Fibroblast of skin of left biceps (primary cell): ENCODE measurements at places on chromosomes 11 and 22.
A peak's percentile ranks its signal among the peaks of the same experiment; 100 is the strongest.

- DNase-seq, result no peak
Observed at GRCh38 chr22:41683616-41684015, 5.1 kb downstream of the SNU13 start.

DNA sequence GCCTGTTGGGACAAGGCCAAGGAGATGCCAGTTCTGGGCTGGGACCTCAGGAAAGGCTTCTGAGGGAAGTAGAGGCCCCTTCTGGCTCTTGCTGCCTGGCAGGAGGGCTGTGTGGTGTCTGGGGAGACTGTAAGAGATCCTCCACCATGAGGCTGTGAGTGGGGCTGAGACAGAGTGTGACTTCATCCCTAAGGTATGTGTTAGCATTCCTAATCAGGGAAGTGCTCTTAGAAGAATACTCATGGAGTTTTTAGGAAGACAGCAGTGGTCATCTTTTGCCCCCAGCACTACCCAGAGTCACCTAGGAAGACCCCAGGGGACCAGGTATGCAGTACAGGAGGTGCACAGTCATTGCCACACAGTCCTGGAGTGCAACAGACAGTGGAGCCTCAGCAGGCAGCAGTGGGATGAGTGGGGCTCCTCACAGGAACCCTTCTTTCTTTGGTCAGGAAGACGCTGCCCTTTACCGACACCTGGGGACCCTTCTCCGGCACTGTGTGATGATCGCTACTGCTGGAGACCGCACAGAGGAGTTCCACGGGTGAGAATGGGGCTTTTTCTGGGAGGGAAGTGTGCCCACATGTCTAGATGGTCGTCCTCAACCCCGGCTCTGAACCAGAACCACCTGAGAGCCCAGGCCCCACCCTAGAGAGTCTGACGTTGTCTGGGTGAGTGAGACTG is 2.8 kb downstream of the RIC8A start:
- DNase-seq, result peak; percentile 53

GRCh38 chr11:16310943-16311342 is 45.4 kb downstream of the SOX6 start:
- no peak for DNase-seq

DNA sequence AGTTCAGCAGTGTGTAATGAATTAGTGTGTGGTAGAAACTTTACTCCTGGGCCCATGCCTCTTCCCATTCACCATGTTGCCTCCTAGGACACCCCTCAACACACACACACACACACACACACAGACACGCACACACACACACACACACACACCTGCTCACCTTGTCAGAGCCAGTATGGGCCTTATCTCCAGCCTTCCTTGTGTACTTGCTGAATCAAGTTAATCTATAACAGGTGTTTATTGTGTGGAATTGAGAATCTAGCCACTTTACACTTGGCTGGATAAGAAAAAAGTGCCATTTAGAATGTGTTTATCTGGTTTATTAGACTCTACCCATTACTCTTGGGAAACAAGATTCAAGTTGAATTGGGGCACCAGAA is 14.5 kb upstream of the ZDHHC13 start:
- DNase-seq, result no peak

- DNase-seq, result no peak
Observed at GRCh38 chr11:26739366-26740073, 17.7 kb upstream of the SLC5A12 start.

DNA sequence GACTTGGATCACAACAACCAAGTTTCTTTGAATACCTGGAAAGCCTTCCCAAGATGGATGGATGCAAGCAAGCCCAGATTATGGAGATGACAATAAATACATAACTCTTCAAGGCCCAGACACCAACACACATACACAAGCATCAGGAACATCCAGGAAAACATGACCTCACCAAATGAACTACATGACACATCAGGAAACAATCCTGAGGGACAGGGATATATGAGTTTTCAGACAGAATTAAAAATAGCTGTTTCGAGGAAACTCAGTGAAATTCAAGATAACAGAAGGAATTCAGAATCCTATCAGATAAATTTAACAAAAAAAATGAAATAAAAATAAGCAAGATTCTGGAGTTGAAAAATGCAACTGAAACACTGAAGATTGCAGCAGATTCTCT is 659.4 kb downstream of the METTL15 start:
- DNase-seq, result no peak

- DNase-seq, result no peak
Observed at GRCh38 chr11:65616575-65617001, 1.0 kb downstream of the PCNX3 start.

GRCh38 chr22:29715240-29715639 is 4.6 kb upstream of the CABP7 start:
- no peak for DNase-seq

DNA sequence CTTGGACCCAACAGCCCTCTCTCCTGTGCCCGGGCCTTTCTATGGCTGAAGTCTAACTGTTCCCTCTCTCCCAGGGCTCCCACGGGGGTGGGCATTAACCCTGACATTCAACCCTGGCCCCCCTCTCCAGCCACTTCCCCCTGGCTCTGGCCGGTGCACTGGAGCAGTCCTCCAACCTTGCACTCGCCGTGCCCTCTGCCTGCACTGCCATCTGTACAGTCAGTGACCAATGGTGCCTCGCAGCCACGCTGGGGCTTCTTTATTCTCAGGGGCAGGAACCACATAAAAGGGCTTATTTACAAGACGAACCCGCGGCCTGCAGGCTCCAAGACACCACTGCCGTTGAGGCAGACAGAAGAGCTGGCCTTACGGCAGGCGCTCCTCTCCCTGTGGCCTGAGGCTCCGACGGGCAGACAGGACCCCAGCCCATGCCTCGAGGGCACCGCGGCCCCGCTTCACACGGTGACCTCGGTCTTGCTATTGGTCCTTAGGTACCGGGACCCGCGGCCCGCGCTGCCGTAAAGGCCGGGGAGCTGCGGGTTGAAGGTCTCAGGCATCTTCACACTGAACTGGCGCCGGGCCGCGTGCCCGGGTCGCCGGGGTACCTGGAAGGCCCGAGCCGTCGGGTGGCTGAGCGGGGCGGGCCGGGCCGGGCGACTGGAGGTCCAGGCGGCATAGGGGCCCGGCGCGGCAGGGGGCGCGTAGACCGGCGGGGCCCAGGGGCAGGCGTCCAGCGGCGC is 5.4 kb downstream of the SHISA8 start:
- no peak for DNase-seq

DNA sequence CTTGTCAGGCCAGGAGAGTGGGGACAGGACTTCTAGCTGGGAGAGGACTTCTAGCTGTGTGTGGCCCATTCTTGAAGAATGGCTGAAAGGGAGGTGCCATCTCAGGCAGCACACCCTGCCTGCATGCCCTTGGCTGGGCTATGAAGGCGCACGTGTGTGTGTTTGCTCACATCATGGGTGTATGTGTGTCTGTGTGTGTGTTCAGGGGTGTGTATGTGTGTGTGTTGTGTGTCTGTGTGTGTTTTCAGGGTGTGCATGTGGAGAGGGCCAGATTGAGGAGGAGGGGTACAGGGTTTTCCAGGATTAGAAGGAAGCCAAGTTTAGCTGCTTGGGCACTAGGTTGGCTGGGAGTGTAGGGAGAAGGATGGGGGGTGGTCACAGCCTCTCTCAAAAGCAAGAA is 16.6 kb downstream of the TP53I11 start:
- DNase-seq, result no peak

GRCh38 chr11:8527939-8528338 is 66.1 kb downstream of the STK33 start:
- DNase-seq, result no peak

GRCh38 chr11:124900464-124900863 is 2.8 kb upstream of the ROBO4 start:
- DNase-seq, result peak; percentile 76

- peak; percentile 55 for DNase-seq
Observed at GRCh38 chr11:73661035-73661628, 14.8 kb downstream of the PLEKHB1 start.

DNA sequence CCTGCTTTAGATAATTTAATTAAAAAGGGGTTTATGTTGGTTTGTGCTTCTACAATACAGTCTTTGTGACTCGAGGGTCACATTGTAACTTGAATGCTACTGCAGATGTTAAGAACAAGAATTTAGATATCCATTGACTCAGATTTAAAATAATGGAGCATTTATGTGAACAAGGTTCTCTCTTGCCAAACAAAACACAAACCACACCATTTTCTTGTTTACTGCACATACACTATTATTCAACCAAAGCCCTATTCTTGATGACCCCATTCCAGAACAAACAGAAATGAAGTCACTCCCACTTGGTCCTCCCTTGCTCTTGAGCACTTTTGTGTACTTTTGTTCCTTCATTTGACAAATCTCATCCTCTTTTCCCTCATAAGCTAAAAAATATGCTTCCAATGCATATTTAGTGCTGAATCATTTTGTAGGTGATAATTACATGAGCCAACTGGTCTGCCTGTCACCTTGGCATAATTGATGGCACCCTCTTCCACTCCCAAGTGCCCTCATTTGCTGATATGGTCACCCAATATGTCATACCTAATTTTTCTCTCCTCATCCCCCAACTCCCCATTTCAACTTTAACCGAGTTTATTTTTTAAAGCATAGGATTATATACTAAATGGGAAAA is 2.8 kb downstream of the C11orf71 start:
- DNase-seq, result no peak

GRCh38 chr22:21015466-21016006 is 571 bp downstream of the P2RX6 start:
- DNase-seq, result no peak

- DNase-seq, result no peak
Observed at GRCh38 chr22:35357883-35358621, 22.8 kb upstream of the HMOX1 start.

DNA sequence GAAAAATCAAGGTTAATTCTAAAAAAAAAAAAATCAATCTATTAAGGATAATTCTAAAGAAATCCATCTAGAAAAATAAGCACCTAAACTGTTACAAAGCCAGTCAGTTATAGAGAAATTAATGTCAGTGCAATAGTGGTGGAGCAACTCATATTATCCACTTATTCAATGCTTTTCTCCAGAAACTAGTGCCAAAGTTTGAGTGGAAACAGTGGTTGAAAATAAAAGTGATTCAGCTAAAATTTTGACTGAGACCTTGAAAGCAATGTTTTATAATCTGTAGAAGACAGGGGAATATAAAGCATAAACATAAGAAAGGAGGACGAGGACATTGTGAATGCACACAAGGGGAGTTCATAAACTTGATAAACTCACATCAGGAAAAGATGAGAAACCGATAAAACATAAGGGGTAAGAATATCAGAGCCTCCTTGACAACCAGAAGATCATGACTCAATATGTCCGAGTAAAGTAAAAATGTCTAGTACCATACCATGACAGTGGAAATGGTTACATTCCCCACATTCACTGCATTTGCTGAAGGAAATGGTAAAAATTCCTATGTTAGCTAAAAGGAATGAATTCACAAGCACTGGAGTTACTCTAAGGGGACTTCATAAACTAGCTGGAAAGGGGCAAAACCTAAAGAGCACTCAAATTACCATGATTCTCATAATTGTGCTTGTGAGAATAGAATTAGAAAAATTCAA is 58.7 kb upstream of the SLC5A12 start:
- peak; percentile 44 for DNase-seq

GRCh38 chr11:95571718-95572260 is 217.8 kb downstream of the FAM76B start:
- no peak for DNase-seq

DNA sequence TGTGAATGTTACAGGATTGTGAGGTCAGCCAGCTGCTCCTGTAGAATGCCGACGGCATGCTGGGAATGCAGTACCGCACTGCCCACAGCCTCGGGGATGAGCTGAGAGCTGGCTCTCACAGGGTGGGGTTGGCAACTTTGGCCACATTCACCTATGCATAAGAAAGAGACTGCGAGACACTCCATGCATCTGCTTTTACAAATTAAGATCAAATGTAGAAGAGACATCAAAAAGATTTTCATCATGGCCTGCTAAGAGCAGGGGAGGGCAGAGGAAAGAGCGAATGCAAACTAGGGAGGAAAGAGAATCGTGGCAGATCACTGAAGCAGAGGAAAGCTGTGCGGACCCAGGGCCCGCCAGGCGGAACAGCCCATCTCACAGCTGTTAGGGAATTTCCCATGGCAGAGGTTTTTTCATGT is 49.8 kb upstream of the SPATA19 start:
- DNase-seq, result no peak

GRCh38 chr22:21683401-21683811 is 17.6 kb downstream of the PPIL2 start:
- no peak for DNase-seq

DNA sequence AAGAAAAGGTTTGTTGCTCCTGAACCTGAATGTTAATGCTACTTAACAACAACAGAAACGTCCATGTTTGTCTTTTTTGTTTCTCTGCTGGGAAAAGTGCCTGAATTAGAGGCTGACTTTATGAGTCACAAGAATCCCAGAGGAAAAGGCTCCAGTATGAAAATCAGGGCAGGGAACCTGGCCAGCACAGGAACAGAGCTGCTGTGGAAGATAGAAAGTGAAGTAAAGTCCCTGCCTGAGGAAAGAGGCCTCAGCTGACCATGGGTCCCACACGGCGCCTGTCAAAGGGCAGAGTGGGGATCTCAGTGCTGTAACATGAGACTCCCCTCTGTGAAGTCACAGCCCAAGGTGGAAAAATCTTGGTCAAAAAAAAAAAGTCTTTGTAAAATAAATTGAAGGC is 632.3 kb upstream of the CCDC90B start:
- DNase-seq, result no peak

DNA sequence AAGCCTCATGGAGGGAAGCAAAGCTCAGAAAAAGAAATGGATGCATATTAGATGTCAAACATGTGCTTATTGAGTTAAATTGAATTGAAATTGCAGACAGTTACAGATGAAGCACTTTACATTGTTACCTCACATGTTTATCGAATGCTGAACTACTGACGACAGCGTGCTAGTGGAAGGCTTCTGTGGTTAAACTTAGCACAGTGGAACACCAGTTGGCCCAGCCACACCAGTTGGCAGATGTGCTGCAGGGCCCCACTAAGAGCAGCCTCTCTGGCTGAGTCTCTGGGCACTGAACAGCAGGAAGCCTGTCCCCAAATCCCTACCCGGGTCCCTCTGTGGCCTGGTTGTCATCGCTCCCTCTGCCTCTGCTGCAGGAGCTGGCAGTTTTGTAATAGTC is 242.1 kb downstream of the NTM start:
- DNase-seq, result no peak

DNA sequence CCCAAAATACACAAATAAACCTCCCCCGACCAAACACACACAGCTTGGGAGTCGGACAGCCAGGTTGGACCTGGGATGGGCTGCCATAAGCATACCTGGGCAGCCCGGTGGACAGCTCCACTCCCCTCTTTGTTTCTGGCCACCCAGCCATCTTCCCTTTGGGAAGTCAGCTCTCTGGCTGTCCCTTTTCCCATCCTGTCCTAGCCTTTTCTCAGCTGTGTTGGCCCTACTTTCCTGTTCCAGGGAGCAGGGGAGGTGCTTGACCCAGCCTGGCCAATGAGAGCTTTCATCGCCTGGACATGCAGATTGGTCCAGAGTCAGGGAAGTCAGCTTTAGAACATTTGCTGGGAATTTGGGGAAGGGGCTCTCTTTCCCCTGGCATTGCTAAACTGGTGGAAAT is 68.7 kb upstream of the NECTIN1 start:
- DNase-seq, result no peak

- no peak for DNase-seq
Observed at GRCh38 chr22:48796310-48797015, 1031.2 kb downstream of the BRD1 start.

GRCh38 chr11:78562398-78562797 is 12.3 kb downstream of the NARS2 start:
- peak; percentile 71 for DNase-seq

- no peak for DNase-seq
Observed at GRCh38 chr22:27748349-27748748, 53.2 kb downstream of the MN1 start.
